Naive thymus-derived CD8-positive, alpha-beta T cell (primary cell): ENCODE measurements at places on chromosomes 11 and 22.
A peak's percentile ranks its signal among the peaks of the same experiment; 100 is the strongest.

GRCh38 chr11:59802639-59803176 lies 7.9 kb downstream of the MRPL16 start:
- DNase-seq, result peak; percentile 47

DNA sequence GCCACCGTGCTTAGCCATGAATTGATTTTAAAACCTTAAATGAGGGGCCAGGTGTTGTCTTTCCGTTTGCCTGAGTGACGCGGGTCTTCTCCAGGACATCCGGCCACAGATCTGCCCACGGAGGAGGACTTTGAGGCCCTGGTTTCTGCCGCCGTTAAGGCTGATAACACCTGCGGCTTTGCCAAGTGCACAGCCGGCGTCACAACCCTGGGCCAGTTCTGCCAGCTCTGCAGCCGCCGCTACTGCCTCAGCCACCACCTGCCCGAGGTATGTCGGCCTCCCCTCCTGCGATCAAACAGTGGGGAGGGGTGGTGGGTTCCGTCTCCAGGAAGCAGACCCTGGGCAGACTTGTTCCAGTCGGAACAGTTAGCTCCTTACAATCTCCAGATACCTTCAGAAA lies 34.4 kb downstream of the IGHMBP2 start:
- no peak for DNase-seq

- peak; percentile 52 for DNase-seq
These were observed 2.0 kb downstream of the GGA1 start for GRCh38 chr22:37610480-37611129.

DNA sequence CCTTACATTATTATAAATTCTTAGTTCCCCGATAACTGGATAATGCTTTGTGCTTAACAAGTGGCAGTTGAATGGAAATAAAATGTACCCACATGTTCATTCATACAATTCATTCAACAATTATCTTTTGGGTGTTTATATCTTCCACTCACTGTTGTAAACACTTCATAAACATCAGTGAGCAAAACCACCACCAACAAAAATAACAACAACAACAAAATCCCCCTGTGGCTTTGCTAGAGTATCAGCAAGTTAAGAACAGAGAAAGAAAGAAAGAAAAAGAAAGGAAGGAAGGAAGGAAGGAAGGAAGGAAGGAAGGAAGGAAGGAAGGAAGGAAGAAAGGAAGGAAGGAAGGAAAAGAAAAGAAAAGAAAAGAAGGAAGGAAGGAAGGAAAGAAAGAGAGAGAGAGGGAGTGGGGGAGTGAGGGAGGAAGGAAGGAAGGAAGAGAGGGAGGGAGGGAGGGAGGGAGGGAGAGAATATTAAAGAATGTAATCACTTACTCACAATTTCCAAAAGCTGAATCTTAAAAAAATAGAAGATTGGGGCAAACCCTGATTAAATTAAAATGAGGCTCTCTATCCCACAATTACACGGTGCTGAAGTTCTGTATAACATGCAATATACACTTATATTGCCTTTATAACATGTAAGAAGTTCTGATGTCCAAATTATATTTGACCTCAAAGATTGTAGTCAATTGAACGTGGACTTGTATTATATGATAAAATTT lies 2238.8 kb downstream of the LRRC4C start:
- DNase-seq, result no peak

GRCh38 chr11:58574881-58575280 lies 775 bp downstream of the LPXN start:
- DNase-seq, result no peak

- no peak for DNase-seq
These were observed 693.9 kb upstream of the CHORDC1 start for GRCh38 chr11:90916706-90917105.

DNA sequence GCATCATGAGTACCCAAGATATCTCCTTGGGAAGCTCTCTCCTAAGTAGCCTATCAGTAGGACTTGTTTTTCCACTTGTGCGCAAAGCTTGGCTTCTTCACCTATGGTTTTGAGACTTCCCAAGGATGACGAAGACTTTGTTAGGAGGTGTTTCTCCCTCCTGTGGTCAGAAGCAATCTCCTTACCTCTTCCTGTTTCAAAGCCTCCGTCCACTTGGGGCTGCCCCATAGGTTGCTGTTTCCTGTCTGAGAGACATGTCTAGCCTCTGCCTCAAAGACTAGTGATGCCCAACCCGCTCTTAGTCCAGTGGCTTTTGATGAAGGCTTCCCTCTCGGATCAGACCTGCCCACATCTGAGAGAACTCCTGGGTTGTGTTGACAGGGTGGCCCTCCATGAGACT lies 92.9 kb downstream of the TRAF6 start:
- no peak for DNase-seq

DNA sequence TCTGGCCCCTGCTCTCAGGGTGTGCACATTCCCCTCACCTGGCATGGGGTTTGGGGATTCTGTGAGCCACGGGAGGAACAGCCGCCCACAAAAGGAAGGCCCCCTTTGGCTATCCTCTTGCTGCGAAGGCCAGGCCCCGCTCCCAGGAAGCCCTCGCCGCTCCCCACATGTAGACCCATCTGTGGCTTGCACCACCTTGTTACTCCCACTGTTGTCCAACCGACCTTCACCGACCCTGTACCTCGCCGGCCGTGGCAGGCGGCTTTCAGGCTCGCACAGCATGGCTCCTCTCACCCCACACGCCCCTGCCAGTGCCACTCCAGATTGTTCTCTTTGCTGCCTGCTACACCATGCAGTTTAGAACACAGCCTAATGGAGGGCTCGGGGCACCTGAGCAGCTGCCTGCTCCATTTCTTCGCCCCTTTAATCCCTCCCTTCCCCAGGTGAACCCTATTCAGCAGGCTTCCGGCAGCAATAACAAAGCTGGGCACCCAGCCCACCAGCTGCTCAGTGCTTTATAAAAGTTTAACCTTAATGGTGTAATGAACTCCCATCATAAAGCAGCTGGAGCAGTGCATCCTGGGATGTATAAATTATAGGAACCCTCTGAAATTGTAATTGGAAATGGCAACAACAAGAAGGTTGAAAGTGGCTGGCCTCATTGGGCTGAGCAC lies 10.7 kb downstream of the DAGLA start:
- DNase-seq, result no peak

GRCh38 chr11:47379317-47379716 lies 970 bp upstream of the SPI1 start:
- no peak for DNase-seq

DNA sequence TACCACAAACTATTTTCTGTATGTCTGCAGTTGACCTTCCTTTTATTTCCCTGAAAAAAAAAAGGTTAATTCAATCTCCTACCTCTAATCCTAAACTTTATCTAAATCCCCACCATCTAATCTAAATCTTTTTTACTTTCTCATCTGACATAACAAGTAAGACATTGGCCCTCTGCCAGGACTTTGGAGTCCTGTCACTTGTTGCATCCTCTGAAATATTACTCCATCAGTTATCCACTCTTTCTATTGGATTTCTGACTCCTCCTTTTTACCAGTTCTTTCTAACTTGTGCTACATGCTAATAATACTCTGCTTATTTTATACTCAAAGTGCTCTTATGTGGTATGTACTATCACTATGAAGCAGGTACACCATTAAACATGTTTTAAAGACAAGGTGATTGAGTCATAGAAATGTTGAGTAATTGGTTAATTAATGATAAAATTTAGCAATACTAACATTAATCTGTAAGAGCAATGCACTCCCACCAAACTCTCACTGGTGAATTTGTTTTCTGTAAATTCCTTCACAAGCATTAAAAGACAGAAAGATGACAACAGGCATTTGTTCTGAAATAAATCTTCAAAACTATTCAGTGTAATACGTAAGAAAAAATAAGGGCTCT lies 914.2 kb upstream of the RAG2 start:
- no peak for DNase-seq

GRCh38 chr11:31645747-31646146 lies 136.2 kb downstream of the ELP4 start:
- no peak for DNase-seq

DNA sequence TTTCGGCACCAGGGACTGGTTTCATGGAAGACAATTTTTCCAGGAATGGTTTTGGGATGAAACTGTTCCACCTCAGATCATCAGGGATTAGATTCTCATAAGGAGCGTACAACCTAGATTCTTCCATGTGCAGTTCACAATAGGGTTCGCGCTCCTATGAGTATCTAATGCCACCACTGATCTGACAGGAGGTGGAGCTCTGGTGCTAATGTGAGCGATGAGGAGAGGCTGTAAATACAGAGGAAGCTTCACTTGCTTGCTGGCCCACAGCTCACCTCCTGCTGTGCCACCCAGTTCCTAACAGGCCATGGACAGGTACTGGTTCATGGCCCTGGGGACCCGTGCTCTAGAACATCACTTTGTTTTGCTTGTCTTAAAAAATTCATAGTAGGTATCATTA lies 41.8 kb upstream of the AMPD3 start:
- peak; percentile 41 for DNase-seq
